Pancreas (tissue), 10 donors: ENCODE measurements at places on chromosomes 6 and 20.

GRCh38 chr20:41050361-41051008, 21.9 kb downstream of the TOP1 start:
- DNase-seq = no peak

DNA sequence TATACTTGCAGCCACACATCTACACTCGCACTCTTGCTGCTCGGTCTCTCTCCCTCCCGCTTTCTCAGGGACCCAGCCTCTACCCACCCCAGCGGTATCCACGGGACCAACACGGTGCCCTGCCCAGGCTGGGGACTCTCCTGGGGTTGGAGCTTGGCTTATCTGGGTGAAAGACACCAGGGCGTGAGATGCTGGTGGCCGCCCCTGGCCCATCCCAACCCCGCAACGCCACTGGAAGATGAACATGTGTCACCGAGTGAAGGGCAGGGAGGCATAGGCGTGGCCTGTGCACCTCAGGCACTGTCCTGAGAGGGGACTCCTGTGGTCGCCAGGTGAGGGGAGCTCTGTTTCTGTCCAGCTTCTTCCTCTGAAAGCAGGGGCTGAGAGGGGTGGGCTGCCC, 47.4 kb downstream of the NINL start:
- DNase-seq = no peak

- no peak for DNase-seq
Measured at GRCh38 chr20:52494244-52494643, 302.7 kb upstream of the ZFP64 start.

DNA sequence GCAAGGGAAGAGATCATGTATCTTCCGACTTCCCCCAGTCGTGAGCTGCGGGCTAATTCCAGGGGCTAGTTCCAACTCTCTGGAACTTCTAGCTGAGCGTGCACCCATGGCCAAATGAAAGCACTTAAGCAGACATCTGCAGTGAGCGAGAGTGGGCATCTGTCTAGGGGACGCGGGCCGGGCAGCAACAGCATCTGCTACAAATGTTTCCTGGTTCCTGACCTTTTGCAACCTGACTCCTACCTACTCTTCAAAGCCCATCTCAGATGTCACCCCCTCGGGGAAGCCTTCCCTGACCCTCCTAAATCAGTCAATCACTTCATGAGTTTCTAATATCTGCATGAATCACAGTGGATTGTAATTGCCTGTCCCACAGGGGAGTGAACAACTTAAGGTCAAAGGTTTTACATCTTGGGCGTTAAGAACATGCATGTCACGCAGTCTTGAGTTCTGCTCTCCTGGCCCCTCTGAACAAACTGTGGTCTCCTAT, 141.9 kb downstream of the CEBPB start:
- DNase-seq = no peak

GRCh38 chr6:83199863-83200225, 6.7 kb downstream of the RWDD2A start:
- DNase-seq = no peak

DNA sequence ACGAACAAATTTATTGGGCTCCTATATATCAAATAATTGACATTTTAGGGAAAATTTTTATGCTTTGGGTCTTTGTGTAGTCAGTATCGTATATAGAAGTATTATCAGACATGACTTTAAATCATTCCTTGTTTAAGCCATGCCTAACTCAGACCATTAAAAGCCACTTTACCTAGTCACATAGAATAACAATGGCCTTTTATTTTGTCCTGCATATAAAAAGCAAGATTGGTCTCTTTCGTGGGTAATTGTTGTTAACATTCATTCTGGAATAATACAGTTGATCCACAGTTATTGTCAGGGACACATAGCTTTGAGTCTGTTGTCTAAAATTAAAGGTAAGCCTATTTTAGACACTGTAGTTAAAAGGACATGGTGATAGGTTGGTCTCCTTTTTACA, 47.4 kb downstream of the PLEKHG1 start:
- DNase-seq = no peak

GRCh38 chr6:49911252-49911651, 44.9 kb upstream of the CRISP1 start:
- no peak for DNase-seq

DNA sequence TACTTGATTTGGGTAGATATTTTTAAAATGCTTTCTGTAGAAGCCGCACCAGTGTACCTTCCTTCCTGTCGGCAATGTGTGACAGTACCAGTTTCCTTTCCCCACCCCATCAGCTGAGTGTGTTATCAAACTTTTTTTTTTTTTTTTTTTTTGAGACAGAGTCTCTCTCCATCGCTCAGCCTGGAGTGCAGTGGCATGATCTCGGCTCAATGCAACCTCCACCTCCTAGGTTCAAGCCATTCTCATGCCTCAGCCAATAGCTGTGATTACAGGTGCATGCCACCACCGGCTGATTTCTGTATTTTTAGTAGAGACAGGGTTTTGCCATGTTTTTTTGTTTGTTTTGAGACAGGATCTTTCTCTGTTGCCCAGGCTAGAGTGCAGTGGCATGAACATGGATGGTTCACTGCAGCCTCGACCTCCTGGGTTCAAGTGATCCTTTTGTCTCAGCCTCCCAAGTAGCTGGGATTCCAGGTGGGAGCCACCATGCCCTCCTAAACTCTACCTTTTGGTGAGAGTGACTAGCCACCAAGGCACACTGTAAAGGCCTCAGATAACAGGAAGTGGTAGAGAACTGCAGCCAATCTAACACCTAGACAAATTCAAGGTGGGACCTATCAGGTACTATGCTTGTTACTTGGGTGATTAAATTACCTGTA, 26.5 kb upstream of the ZBTB22 start:
- DNase-seq = no peak

DNA sequence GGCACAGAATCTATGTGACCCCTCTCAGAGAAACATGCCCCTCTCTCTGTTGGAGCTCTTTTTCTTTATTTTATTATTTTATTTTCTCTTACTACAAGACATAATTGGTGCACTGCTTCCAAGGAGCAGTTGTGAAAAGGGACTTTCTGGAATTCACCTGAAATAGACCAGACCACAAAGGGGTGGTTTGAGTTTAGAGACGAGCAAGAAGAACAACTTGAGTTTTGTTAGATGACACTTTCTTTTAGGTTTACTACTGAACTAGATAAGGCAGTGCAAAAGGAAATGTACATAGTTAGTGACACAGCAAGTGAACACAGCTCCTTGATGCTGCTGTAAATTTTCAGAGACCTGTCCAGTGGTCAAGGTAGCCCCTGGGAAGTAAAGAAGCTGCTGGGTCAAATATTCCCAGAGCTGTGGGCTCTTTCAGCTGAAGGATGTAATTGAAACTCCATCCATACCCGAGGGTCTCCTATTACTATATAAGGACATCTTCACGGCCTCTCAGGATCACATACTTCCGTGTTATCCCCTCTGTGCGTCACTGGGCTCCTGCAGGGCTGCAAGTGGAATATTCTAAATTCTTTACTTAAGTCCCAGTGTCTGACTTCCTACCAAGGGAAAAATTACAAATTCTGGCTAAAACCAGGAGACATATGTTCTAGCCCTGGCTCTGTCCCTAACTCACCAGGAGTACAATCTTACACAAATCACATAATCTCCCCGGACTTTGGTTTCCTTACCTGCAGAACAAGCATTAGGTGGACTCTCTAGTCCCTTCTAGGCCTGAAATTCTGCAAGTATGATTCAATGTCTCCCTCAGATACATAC, 69.1 kb upstream of the ADTRP start:
- DNase-seq = no peak

- no peak for DNase-seq
Measured at GRCh38 chr20:37911261-37911660, 8.3 kb downstream of the VSTM2L start.

DNA sequence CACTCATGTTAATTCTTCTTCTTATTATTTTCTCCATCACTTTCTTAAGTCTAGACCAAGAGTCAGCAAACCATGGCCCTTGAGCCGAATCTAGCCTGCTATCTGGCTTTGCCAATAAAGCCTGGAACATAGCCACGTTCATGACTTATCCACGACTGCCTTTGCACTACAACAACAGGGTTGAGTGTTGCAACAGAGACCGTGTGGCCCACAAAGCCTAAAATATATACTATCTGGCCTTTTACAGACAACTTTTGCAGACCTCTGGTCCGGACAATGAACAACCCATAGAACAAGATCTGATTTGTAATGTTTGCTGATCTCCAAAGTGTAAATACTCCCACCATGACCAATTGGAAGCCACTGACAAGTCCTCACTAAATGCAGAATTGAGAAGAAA, 140.5 kb upstream of the CDYL start:
- no peak for DNase-seq

GRCh38 chr6:80331974-80332373, 225.5 kb downstream of the BCKDHB start:
- no peak for DNase-seq

GRCh38 chr6:26305641-26305969, 59.4 kb upstream of the BTN3A2 start:
- no peak for DNase-seq

DNA sequence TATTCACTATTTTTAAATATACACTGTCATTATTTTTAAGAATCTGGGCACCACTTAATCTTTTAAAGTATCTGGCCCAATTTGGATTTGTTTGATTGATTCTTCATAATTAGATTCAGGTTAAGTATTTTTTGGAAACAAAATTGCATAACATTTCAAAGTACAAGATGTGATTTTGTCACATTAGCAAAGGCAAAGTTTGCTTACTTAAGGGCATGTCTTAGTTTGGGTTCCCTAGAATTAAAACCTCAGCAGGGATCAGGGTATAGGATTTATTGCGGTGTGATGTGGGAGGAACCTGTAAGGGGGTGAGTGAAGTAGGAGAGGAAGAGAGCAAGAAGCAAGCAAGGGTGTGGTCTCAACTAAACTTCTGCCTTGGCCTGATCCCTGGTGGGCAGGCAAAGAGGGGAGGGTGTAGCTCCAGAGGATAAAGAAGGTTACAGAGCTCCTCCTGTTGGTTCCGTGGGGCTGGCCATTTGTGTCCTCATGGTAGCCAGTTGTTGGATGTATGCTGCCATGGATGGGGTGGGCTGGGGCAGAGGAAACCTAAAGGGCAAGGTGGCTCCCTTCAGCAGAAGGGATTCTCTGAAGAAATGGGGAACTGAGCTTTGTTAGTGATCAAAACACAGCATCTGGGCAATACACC, 668.7 kb upstream of the SLC35B3 start:
- DNase-seq = no peak

DNA sequence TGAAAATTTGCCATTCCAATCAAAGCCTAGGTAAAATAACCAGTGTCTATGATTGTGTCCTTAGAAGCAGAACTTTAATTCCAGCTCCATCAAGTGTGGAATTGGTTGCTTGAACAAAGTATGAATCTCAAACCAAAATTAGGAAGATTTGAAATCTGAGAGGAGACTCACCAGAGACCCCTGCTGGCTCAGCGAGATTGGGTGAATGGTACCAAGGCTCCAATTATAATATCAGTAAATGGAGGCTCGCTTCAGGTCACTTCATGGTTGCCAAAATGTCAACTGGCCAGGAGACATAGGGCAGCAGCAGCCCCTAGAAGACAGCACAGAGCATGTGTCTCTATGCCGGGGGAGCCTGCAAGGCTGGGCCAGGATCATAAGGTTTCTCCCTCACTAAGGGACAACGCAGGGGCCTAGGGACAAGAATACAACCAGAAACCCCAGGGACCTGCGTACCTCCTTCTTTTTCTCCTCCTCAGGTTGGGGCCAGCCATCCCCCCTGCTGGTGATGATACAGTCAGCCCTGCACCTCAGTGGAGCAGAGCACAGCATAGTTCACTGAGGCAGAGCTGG, 14.0 kb downstream of the RBL1 start:
- no peak for DNase-seq

DNA sequence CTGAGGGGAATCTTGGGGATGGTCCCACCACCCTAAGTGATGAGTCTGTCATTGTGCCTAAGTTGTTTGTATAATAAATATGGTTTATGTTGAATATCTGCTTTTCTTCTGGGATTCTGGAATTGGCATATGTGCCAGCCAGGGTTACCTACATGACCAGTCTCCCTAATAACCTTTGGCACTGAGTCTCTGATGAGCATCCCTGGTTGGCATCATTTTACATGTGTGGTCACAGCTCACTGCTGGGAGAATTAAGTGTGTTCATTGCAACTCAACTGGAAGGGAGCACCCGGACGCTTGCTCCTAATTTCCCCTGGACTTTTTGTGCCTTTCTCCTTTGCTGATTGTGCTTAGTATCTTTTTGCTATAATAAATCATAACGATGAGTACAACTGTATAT, 8.1 kb downstream of the SMAP1 start:
- DNase-seq = no peak

GRCh38 chr6:54070025-54070424, 41.2 kb upstream of the MLIP start:
- DNase-seq = no peak

- no peak for DNase-seq
Measured at GRCh38 chr6:57265755-57266221, 43.7 kb upstream of the RAB23 start.

DNA sequence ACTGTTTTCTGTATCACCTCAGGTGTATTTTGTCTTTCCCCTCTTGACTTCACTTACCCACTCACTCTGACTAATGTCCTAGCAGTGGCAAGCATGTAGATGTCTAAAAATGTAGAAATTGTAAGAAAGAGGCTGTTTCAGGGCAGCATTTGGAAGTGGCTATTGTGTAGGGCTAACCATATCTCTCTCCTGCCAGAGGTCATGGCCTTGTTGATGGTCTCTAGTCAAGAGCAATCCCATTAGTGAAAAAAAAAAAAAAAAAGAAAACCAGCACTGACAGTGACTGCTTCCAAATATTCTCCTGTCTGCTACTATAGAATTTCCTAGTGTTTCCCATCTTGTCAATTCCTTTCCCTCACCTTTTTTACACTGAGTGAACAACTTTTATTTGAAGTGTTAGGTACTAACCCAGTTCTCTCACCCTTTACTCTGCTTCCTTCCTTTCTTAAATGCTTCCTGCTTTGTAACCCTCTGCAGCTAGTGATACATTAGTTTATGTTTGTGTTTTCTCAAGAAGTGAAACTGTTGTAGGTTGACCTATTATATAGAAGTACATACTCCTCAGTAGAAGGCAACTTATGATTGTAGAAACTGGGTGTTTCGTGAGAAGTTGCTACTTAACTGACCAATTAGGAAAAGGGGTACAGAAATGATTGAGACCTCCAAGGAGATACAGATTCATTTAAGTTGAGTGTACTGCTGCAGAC, 174.1 kb upstream of the PTPRK start:
- no peak for DNase-seq
